GM13977 (cell line): ENCODE measurements at places on chromosomes 4 and X.

- DNase-seq, result no peak
Measured at GRCh38 chr4:164613792-164614191, 140.1 kb upstream of the SMIM31 start.

DNA sequence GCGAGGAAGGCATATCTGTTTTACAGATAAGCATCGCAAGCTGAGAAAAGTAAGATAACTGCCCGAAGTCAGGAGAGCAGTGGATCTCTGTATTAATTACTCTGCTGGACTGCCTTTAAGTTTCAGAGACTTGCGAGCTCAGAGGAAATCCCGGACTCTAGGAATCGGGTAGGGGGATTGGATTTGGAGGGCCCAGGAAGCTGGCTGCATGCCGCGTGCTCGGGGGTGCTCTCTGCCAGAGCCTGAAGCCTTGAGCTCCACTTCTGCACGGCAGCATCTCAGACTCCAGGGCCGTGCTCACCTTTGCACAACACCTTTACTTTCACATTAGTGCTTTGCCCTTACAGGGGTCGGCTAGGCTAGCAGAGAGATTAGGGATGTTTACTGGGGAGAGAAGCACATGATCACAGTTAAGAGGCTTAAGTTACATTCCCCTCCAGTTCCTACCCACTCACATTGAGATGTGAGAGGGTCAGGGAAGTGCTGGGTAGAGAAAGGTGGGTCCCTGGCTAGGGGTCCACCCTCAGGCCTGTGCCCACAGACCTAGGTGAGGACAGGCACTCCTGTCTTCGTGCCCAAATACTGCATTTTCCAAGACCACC, 57.0 kb downstream of the TRIML1 start:
- no peak for DNase-seq

DNA sequence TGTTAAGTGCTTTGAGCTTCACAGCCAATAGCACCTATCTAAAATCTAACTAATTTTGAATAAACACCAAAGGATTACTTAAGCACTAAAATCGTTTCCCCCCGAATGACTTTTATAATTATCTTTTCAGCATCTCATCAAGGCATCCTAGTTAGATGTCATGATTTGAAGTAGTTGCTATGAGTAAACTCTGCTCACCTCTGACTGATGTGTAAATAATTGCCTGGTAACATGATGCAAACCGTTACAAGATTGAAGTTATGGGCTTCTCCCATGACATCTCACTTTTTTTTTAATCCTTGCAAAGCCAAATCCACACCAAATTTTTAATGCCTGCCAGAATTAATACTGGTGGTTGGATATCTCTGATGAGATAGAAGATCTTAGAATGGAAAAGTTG, 377.1 kb downstream of the PRDM5 start:
- DNase-seq, result no peak

- no peak for DNase-seq
Measured at GRCh38 chrX:36534900-36535299, 473.3 kb upstream of the FAM47C start.

- DNase-seq, result no peak
Measured at GRCh38 chr4:123401271-123402120, 4.9 kb downstream of the SPRY1 start.

DNA sequence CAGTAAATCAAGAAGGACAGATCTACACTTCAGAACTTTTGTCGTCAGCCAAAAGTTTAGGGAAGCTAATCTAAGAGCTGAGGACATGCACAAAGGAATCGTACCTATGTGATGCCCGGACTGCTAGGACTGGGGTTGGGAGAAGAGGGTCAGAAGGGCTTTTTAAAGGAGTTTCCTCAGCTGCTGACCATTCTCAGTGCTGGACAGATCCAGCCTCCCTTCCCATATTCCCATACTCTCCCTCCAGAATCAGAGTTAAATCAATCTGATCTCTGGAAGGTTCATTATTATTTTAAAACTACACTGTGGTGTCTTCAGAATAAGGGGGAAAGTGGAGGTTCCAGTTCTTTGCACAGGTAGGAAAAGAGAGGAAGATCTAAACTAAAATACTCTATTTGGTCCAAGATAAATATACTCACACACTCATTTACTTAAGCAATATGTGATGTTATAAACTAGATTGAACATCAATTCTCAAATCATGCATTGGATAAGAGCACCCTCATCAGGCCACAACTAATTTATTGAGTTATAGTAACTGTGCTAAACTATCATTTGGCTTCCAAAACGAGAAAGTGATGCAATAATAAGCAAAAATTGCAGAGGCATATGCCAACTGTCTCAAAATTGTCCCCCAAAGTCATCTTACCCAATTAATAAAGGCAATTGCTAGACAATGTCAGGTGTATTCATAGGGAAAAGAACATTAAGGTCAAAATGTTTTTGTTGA, 124.7 kb downstream of the HNRNPD start:
- DNase-seq, result no peak

DNA sequence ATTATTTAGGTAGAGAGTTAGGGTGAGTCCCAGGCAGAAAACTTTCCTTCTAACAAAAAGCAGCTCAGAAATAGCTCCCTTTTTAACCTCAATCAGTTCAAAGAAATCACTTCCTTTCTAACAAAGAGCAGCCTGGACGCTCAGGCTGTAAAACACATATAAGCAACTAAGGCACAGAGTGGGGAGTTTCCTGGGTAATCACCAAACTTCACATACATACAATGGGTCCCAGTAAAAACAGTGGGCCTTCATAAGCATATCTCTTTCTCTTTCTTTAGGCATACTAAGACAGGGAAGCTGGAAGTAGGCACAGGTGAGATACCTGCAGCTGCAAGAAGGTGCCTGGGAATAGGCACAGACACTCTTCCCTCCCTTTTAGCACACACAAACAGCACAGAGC, 4.9 kb upstream of the NAF1 start:
- no peak for DNase-seq

DNA sequence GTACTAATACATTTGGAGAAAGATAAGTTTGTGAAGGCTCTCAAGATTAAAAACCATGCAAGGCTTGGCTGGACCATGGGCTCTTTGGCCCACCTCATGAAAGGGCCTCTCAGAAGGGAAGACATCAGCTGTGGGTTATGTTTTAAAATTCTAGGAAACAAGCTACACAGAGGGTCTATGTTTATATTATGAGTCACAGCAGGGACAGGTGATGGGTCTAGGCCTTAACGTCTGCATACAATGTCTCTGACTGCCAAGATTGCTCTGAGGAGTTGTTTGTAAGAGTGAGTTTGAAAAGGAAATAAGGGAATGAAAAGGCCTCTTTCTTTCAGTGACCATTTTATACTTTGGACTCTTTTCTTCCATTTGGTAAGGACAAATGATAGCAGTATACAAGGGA, 77.0 kb upstream of the ARMCX2 start:
- no peak for DNase-seq

- DNase-seq, result no peak
Measured at GRCh38 chr4:169773889-169774288, 16.1 kb upstream of the HPF1 start.

DNA sequence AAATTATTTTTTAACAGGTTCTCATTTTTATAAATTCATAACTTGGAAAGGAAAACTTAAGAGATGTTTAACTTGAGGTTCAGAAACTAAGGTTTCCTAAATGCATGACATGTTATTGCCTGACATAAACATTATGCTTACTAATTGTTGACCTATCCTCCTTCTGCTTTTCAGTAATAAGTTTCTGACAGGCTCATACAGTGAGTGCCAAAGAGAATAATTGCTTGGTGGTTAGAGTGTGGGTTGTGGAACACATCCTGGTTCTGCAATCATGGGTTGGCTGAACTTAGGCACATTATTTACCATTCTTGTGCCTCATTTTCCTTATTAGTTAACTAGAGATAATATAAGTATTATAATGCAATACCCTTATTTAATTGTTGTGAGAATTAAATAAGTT, 56.5 kb downstream of the BMPR1B start:
- no peak for DNase-seq

GRCh38 chrX:52983321-52984000, 25.1 kb upstream of the FAM156A start:
- no peak for DNase-seq

GRCh38 chr4:98838977-98839618, 89.8 kb downstream of the EIF4E start:
- DNase-seq, result no peak

GRCh38 chr4:77785669-77786068, 33.5 kb downstream of the CNOT6L start:
- no peak for DNase-seq

GRCh38 chr4:54586320-54586955, 71.3 kb upstream of the KIT start:
- no peak for DNase-seq

- DNase-seq, result no peak
Measured at GRCh38 chr4:11739992-11740391, 311.3 kb upstream of the HS3ST1 start.

GRCh38 chr4:174598800-174599199, 76.5 kb upstream of the HPGD start:
- DNase-seq, result no peak

DNA sequence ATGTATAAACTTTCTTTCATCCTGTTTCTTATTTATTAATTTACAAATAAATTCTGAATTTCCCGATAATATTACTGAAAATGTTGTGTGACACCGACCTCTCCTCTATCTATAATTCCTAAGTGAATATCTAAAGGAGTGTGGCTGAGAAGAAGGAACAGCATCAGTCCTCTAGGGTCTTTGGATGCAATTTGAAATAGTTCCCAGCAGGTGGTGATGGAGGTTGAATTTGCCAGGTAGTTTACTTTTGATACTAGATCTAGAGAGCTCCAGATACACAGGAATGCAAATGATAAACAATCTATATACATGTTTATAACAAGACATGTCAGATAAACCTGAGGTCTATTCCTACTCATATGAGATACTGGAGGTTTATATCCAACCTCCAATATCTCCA, 305.4 kb downstream of the PCDH18 start:
- no peak for DNase-seq

- DNase-seq, result no peak
Measured at GRCh38 chr4:173018446-173018845, 150.2 kb upstream of the GALNT7 start.

DNA sequence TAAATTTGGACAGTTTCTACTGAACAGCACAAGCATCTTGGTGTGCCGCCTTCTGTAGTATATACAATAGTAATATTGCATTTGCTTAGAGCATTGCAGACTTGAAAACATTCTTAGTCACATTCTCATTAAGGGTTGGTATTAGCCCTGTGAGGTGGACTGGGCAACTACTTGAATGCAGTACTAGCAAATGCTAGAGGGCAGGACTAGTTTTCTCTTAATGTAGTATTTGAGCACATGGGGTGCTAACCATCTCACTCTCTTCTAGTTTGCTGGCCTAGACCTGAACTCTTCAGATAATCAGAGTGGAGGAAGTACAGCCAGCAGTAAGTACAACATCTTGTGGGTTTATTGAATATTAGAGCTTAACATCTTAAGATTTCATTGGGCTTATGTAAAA, 3.2 kb downstream of the DDX3X start:
- no peak for DNase-seq

DNA sequence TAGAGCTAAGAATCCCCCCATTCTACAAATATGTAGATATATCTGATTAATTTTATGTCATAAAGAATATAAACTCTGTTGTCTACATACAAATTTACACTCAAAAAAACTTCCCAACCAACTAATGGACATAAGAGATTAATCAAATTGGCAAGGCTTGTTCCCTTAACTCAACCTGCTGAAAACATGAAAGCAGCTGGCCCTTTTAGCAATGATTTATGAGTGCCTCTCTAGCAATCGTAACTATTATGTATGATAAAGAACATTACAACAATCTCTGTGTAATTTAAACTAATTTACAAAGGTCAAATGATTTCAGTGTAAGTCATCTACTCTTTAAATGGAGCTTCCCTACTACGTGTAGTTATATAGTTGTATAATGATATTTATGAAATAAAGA, 83.1 kb upstream of the FTHL17 start:
- DNase-seq, result no peak

DNA sequence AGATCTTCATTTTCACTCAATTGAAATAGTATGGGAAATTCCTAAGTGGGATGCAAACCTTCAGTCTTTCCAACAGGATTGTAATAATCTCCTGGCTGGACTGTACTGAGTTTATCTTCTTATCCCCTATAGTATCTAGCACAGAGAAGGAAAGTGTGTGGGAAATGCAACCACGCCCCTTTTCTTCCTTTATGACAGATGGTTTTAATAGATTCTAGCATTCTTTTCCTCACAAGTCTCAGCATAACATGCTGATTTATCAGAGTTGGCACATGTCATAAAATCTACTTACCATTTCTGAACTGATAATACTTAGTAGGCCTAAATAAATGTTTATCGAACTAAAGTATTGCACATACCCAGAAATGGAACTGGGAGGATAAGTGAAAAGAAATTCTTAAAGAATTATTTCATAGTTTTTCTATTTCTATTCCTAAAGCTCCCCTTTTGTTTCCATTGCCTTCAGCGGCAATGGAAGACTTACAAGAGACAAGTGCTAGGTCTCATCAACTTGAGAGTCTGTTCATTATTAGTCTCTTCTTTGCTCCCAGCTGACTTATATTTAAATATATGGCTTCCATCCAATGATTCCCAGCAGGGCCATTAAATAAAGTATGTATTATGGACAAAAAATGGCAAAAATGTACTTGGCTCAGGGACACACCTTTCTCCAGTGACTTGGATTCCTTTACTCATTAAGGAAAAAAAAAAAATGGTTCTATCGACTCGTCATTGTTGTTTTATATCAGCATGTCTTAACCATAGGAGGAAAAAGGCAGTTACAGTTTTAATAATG, 484.5 kb downstream of the IL1RAPL1 start:
- DNase-seq, result no peak

DNA sequence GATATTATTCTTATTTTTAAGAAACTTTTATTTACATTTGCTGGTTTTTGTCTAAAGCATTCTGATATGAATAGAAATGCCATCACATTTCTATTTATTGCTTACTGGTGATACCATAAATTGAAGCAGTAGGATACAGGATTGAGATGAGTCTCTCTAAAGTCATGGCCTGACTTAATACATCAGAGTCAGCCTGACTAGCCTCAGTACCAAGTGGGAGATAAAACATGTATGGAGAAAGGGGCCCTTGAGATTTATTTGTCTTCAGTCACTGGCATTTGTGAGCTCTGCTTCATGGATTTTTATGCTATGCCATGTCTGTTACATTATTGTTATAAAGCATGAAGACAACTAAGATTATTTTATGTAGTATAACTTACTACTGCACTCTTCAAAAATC, 465.5 kb downstream of the ADGRL3 start:
- no peak for DNase-seq

DNA sequence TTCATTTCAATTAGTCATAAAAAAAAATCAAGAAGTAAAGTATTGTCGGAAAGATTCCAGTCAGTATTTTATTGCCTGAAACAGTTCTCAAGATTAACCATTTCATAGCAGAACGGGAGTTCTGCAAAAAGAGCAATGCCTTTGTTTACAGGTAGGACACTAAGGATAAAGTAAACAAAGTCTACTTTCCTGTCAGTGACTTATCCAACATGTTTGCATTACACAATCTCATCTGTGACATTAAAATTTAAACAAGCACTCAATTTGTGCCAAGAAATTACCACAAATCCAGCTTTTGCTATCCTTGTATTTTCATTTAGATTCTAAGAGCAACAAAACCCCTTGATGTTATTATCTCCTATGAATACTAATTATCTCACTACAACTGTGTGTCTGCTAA, 306.5 kb upstream of the LDB2 start:
- DNase-seq, result no peak

- no peak for DNase-seq
Measured at GRCh38 chr4:74878323-74878722, 54.6 kb upstream of the PARM1 start.

GRCh38 chrX:39619182-39620009, 478.4 kb downstream of the BCOR start:
- no peak for DNase-seq

- no peak for DNase-seq
Measured at GRCh38 chr4:13219971-13220370, 264.2 kb downstream of the RAB28 start.
